ENCODE measurements at places on chromosomes 1 and 21.

- DNase-seq, result no peak
Observed at GRCh38 chr1:247408100-247408499, 7.9 kb upstream of the NLRP3 start.

DNA sequence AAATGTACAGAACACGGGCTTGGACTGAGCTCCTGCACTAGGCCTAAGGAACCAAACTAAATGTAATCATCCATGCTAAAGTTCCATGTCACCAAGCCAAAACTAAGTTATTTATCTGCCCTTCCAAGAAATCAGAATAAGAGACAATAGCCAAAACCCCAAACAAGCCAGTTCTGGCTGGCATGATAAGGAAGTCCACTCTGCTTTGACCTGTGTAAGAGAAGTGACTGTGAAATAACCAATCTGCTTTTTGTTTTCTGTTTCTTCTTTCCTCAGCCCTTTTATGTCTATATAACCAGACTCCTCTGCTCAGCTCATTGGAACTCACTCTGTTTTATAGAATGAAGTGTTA lies 15.1 kb downstream of the PLPPR5 start:
- DNase-seq, result no peak

DNA sequence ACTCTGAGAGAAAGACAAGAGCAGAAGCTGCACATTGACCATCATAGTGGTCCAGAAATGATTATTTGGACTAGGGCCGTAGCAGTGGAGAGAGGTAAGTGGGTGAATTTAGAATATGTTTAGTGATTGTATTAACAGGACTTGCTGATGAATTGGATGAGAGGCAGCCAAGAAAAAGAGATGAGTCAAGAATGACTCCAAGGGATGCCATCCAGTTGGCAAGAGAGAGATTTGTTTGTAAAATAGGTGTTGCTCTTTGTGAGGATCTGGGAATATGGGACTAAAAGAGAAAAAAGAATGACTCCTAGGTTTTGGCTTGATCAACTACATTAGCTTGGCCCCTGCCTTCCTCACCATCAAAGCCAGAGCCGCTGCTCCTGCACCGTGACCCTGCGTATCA lies 54.2 kb upstream of the ARTN start:
- DNase-seq, result peak; percentile 37

DNA sequence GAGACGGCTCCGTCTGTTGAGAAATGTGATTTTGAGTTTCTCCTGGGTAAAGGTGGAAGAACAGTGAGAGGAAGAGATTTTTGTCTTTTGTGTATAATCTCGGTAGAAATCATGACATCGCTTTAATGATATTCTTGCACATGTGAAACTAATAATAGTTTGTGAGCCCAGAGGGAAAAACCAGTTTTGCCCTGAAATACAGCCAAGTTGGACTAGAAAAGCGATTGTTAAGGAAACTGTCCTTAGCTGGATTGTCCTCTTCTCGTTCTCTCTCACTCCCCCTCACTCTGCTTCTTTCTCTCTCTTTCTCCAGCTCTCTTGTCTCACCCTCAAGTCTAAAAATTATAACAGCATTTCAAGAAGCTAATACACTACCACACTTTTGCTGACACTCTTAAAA lies 17.1 kb downstream of the KCNJ6 start:
- peak; percentile 25 for DNase-seq

DNA sequence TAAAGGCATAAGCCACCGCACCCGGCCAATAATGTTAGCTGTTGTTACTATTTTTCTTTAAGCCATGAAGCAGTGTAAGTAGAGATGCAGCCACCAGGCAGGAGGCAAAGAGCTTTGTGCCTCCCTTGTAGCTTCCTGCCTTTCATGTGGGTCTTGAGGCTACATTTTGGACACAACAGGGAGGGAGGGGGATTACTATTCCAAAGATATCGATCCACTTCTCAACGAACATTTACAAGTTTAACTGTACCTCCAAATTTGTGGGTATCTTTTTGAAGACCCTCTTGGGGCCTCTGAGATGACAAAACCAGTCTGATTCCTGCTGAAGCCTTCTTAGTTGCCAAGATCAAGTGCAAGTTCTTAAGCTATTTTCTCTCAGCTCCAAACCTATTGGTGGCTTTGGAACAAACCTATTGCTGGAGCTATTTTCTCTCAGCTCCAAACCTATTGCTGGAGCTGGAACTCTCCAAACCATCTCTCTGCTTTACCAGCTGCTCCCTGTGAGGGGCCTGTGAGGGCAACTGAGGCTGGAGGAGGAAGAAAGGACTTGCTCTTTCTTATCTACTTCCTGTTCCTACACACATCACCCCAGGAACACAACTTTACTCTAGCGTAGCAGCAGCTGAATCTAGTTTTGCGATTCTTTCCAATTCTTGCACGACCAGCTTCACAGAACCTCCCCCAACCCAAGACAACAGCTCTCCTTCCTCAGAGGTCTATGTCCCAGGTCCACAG lies 16.1 kb upstream of the RCAN3 start:
- DNase-seq, result no peak

GRCh38 chr1:168135921-168136708 lies 615 bp downstream of the GPR161 start:
- peak; percentile 13 for DNase-seq

DNA sequence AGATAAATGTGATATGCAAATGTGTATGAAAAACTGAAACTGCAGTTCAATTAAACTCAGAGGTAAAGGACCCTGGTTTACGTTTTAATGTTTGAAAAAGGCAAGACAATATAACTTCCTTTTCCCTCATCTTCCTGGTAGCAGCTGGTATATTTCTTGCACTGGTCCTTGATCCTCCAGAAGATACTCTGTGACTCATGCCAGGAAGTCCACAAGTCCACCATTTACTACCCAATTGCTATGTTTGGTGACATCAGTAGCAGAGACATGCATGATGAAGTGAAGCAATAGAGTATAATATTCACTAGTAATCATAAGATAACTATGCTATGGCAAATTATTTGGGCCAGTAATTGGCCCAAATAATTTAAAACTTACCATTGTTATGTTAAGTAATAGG lies 774.5 kb upstream of the NEGR1 start:
- no peak for DNase-seq

DNA sequence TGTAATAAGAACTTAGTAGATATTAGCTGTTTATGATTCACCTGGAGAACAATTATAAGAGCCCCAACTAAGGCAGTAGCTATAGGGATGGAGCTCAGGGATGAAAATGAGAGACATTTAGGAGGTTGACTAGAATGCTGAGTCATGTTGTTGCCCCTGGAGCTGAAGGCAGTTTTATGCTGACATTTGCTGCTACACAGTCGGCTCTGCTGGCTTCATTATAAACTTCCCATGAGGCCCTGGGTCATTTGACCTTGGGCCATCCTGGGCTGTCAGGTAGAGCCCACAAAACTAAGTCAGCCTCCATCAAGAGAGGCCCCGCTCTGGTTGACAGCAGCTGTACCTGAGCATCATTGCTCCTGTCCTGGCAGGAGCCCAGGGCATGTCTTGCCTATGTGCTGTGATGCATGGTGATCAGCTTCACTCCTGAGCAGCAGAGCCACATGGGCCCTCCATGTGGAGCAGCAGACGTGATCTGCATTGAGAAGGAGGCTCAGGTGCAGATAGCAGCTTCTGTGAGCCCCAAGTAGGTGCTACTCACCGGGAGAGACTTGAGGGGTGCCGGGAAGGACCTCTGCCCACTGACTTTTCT lies 112.4 kb downstream of the TBX19 start:
- no peak for DNase-seq

DNA sequence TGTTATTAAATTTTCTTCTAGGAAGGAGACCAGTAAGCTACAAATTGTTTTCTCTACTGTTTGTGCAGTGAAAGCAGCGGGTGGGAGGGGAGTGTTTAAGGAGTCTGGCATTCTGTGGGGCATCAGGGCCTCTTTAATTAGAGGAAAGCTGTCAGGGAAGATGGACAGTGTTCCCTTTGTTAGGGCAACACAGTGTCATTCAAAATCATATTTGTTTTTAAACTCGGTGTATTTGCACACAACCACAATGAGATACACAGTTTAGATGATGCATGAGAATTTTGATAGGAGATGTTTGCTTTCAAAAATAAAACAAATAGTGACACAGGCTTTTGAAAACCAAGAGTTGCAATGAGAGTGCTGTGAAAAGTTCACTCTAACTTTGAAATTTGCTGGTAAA lies 15.1 kb upstream of the ST6GALNAC3 start:
- no peak for DNase-seq

DNA sequence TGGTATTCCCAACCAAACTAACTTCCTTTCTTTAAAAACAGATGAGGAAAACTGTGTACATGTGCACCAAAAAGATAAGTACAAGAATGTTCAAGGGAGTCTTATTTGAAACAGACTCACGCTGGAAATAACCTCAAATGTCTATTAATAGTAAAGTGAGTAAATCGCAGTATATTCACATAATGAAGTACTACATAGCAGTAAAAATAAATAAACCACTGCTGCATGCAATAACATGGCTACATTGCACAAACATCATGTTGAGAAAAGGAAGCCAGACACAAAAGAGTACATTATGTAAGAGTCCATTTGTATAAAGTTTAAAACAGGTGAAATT lies 5.2 kb upstream of the DENND2D start:
- DNase-seq, result no peak

- no peak for DNase-seq
Observed at GRCh38 chr1:27551953-27552312, 52.0 kb downstream of the AHDC1 start.

- DNase-seq, result no peak
Observed at GRCh38 chr1:171195767-171196166, 10.7 kb downstream of the FMO2 start.

DNA sequence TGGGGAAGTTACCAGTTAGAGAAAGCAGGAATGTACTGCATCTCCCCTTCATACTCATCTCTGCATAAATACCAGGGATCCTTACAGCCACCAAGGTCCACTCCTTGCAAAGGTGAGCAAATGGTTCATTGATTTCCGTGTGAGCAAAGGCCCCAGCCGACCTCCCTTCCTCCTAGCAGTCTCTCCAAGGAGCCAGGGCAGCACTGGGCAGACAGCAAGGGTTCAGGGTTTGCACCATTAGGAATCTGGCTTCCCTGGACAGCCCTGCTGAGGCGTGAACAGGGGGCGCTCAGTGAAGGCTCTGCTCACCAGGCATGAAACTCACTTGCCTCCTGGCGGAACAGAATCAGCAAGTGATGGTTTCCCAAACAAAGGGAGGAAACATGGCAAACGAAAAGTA lies 65.7 kb downstream of the MRPL37 start:
- no peak for DNase-seq
